ENCODE measurements at places on chromosomes 1 and 21. TPM values are rescaled to one million over a fixed set of nuclear protein-coding genes. Genes with fewer than 3 reads are reported as not detected.

The KDF1 gene
- not detected for polyA plus RNA-seq

The C8B gene
- not detected for polyA plus RNA-seq

- DNase-seq, result no peak
Measured at GRCh38 chr1:45945426-45945825, 142.0 kb downstream of the MAST2 start.

The DEPDC1 gene
- 7.1 TPM for polyA plus RNA-seq

The UTS2 gene
- not detected for polyA plus RNA-seq

The SERTAD4 gene
- 5.4 TPM for polyA plus RNA-seq

- DNase-seq, result no peak
Measured at GRCh38 chr1:176450526-176450925, 12.4 kb upstream of the PAPPA2 start.

The SYT6 gene
- polyA plus RNA-seq, result 1.7 TPM

DNA sequence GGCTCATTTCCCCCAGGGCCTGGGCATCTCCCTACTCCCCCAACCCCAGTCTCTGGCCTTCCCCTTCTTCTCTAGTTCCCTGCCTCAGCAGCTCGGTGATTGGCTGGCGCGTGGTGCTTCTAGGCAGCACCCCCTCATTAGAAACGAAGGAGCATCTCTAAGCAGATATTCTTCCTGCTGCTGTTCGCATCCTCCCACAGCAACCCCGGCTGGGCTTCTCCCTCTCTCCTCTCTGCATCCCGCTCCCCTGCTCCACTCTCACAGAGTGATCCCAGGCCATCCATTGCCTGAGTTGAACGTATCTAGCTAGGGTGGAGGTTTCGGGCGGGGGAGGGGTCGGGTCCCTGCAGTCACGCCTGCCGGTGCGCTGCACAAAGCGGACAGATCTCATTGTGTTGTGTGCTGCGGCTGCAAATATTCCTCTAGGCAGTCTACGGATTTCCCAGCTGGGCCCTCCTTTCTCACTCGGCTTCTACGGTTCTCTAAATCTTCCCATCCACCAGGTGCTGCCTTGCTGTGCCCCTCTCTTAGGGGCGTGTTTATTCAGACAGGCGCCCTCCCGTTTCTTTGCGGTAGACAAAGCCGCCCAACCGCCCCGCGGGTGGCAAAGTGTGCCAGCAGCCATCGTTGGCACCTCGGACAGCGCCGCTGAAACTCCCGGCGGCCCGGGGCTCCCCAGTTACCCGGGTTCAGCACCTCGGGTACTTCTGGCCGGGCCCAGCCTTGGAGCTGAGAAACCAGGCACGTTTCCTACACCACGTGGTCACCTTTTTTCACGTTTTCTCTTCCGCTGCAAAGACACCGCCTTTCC is 2.2 kb downstream of the CACNA1E start:
- no peak for DNase-seq

GRCh38 chr21:21029164-21029563 is 31.0 kb downstream of the NCAM2 start:
- no peak for DNase-seq

- DNase-seq, result no peak
Measured at GRCh38 chr1:4755301-4755845, 101.0 kb downstream of the AJAP1 start.

Data from forelimb muscle (tissue), 1 donor.